Bone marrow (tissue), 2 donors: ENCODE measurements at places on chromosomes 5 and 9.

- DNase-seq = no peak
Observed at GRCh38 chr5:178983728-178984127, 11.4 kb downstream of the GRM6 start.

GRCh38 chr9:133108794-133109641, 12.0 kb downstream of the RALGDS start:
- DNase-seq = no peak

DNA sequence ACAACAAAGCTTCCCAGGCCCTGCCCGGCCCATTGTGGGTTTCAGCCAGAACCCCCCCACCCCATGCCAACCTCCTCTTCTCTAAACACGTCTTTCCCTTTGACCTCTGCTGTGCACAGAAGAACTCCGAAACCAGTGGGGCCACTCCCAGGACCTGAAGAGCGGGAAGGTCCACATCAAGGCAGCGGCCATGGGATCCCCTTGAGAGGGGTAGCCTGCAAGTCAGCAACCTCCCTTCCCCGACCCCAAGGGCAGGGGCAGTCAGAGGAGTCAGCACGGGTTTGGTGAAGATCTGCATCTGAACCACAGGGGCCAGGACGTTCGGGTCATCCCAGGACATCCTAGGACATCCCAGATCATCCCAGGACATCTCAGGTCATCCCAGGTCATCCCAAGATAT, 379.9 kb upstream of the IRX4 start:
- no peak for DNase-seq

GRCh38 chr9:73565833-73566465, 414.3 kb downstream of the ANXA1 start:
- DNase-seq = no peak

DNA sequence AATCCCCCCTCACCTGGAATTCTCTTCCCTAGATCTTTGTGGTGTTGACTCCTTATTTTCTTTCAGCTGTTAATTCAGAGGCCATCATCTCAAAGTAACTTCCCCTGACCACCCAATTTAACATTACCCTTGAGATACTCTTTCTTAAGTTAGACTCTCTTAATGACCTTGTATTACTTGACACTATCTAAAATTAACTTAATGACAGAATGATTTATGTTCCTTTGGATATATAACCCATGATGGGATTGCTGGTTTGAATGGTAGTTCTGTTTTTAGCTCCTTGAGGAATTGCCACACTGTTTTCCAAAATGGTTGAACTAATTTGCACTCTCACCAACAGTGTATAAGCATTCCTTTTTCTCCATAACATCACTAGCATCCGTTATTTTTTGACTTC, 298.0 kb downstream of the NNT start:
- no peak for DNase-seq

DNA sequence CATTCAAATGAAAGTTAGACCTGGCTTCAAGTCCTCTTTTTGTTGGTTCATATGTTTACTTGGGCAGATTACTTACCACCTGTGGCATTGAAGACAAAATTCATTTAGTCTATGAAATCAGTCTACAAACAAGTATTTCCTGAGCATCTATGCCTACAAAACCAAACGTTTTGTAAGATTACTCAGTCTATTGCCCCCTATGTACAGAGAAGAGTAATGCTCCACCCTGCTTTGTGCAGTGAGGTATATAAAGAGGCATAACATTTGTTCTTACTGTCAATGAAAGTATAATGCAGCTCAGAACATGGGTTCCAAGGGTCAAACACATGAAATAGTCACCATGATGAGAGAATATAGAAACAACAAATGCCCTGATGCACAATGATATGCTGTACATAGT, 580.7 kb downstream of the KIF4B start:
- no peak for DNase-seq
